PC-3 (cell line): ENCODE measurements at places on chromosomes 3 and 15. TPM values are rescaled to one million over a fixed set of nuclear protein-coding genes. Genes with fewer than 3 reads are reported as not detected.

DNA sequence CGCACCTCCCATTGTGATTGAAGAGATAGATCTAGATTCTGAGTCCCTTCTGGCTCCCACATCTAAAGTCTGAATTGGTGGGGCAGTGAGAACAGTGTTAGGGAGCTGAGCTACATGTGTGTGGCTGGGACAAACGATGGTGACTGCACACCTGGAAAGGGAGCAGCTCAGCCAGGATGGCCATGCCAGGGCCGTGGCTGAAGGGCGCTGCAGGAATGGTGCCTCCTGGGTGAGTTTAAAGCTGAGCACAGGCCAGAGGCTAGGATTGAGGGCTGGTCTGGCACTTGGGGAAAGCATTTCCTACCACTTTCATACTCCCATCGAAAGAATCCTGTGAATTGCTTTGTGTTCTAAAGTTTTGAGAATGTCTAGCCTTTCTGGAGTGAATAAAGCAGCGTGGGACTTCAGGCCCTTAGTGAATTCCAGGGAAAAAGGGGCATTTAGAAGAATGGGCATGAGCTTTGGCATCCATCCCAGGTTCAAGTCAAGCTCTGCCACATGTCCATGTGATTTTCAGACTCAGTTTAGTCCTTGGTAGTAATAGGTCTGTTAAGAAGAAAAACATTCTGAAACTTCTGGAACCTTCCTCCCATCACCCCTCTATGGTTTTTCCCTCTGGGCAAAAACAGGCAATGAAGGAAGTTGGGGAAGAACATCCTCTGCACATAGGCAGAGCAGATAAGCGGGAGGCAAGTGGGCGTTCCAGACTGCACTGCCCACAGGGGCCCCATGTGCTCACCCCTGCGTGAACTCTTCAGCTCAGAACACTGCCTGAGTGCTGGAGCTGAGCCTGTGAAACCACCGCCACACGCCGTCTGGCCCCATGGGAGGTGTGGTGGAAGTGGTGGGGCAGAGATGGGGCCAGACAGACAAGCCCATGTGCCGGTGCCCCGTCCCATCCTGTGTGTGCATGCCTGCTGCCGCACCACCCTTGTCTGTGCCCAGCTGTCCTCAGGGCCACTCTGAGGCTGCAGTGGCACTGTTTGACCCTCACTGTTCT lies 12.9 kb upstream of the CPNE9 start:
- no peak for DNase-seq

DNA sequence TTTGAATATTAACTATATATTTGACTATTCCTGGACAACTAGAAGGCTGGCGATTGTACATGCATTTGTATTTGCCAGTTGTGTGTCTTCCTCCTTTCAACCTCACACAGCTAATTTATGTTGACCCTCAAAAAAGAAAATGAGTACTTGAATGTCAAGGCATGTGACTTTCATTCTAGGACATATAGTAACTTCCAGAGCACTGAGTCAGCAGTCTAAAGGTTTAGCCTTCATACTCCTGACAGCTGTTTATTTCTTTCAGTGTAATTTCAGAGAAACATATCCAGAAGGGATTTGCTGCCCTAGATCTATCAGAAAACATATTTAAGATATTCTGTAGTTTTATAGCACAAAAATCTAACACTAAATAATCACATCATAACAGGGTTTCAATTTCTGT lies 74.6 kb upstream of the GOLGA8J start:
- DNase-seq: no peak

- peak; percentile 98 for DNase-seq
Observed at GRCh38 chr3:184320104-184320445, 5.7 kb downstream of the EIF4G1 start.

DNA sequence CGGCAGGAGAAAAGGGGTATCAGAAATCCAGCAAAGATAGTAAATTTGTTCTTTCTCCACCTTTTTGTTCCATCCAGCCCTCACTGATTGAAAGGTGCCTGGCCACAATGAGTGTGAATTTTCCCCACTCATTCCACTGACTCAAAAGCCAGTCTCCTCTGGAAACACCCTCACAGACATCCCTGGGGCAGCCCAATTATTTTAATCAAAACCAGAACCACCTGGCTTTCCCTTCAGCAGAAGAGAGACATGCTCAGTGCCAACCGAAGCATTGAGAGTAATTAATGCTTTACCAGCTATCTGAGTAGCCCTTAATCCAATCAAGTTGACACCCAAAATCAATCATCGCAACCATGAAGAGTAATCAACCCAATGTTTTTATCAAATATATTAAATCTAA lies 1129.6 kb upstream of the GBE1 start:
- DNase-seq: no peak

DNA sequence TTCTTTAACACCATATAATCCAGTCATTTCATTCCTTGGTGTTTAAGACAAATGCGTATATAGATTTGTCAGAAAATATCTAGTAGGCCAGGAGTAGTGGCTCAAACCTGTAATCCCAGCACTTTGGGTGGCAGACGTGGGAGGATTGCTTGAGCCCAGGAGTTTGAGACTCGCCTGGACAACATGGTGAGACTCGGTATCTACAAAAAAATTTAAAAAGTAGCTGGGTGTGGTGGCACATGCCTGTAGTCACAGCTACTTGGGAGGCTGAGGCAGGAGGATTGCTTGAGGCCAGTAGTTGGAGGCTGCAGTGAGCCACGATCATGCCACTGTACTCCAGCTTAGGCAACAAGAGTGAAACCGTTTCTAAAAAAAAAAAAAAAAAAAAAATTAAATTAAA lies 1.9 kb upstream of the MTMR14 start:
- DNase-seq: no peak

GRCh38 chr3:159253860-159254259 lies 452.0 kb downstream of the MFSD1 start:
- peak; percentile 78 for DNase-seq

GRCh38 chr3:177882124-177882648 lies 654.0 kb upstream of the KCNMB2 start:
- DNase-seq: no peak

GRCh38 chr3:172329070-172329469 lies 119.2 kb downstream of the GHSR start:
- no peak for DNase-seq

- no peak for DNase-seq
Observed at GRCh38 chr3:16533928-16534574, 20.6 kb upstream of the RFTN1 start.

- DNase-seq: peak; percentile 90
Observed at GRCh38 chr3:104206925-104207324, 1159.8 kb upstream of the ALCAM start.

- DNase-seq: peak; percentile 55
Observed at GRCh38 chr3:69787436-69788168, 48.3 kb downstream of the MITF start.

DNA sequence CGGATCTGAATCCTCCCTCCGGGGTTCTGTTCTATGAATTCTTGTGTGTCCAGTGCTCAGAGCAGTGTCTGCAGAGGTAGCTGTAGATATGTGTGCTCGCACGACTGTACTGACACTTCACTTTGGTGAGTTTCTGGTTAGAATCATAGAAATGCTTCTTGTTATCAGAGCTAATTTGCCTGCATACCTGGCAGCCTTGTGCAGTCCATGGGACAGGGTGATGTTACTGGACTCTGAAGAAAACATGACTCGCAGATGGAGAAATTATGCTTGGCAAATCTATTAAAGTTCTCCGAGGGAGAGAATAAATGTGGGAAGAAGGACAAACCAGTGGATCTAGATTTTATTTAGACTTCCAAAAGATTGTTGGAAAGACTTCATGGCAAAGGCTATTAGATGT lies 12.2 kb downstream of the CGNL1 start:
- no peak for DNase-seq

- no peak for DNase-seq
Observed at GRCh38 chr3:32973982-32974381, 22.5 kb downstream of the CCR4 start.

DNA sequence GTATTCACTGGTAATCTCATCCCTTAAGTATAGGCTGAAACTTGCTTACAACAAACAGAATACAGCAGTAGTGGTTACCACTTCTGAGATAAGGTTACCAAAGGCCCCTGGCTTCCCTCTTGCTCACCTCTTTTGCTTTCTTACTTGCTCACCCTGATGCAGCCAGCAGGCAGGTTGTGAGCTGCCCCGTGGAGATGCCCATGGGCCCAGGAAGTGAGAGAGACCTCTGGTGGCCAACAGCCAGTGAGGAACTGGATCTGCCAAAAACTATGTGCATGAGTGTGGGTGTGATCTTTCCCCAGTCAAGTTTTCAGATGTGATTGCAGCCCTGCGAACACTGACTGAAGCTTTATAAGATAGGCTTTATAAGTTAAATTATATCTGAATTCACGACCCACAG lies 48.7 kb downstream of the NMNAT3 start:
- peak; percentile 45 for DNase-seq

DNA sequence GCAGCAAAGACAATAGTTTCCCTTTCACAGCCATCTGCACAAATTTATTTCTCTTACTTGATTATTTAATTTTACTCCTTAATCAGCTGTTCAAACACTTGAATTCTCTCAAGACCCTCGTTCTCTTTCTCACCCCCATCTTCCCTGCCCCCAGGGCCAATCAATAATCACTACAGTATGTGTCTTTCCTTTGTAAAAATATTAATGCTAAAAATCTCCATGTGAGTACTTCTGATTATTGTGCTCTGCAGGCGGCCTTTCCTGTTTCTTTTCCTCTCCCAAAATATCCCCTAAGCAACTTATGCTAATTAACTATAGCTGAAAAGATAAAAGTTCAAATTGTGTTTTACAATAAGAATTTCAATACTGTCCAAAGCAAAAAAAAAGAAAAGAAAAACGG lies 617.0 kb upstream of the CBLB start:
- no peak for DNase-seq

DNA sequence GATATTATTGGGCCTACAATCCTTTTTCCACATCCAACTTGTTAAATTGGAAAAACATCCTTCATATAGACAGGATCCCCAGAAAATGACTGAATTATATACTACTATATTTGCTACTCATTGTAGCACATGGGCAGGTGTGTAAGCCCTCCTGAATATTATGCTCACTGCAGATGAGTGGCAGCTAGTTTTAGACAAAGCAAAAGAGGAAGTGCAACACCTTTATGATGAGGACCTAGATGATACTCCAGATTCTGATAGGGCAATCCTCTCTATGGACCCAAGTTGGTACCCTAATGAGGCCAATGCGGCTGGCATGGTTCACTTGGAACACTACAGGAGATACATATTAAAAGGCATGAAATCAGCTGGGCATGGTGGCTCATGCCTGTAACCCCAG lies 119.1 kb upstream of the PLCL2 start:
- no peak for DNase-seq

DNA sequence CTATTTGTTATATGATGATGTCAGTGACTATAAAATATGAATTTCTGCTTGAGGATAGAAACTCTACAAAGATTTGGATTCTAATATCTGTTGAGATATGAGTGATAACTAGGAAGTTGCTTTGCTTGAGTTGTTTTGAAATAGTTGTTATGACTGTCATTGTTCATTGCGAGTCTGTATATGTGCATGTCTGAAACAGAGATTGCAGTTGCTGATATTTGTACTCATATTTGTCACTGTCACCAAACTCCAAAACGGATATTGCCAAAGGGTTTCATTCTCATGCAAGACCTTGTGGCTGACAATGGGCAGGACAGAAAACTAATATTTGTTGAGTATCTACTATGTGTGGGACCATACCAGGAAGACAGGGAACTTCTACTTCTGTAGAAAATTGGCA lies 240.2 kb downstream of the CD47 start:
- no peak for DNase-seq

GRCh38 chr15:58523634-58524033 lies 91.8 kb downstream of the LIPC start:
- DNase-seq: no peak

GRCh38 chr15:74867466-74868038 lies 5.6 kb downstream of the SCAMP2 start:
- DNase-seq: no peak

DNA sequence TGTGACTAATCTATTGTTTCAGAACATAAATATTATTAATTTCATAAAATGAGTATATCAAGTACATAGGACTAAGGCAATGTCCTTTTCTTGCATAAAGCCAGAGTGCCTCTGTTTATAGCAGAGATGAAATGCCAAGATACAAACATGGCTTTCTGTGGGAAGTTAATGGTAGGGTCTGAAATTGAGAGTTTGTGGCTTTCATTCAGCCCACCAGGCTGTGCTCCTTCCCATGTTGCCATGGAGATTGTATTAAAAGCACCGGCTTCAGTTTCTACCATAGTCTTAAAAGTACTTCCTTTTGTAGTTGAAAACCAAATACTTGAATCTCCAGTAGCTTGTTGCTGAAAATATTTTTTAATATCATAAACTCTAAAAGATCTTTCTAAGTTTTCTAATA lies 114.0 kb downstream of the LRRC28 start:
- DNase-seq: no peak

- no peak for DNase-seq
Observed at GRCh38 chr3:123285931-123286307, 84.2 kb downstream of the SEC22A start.

The NAA80 gene
- 8.7 and 16.6 TPM in 2 replicates for total RNA-seq

The HAPLN3 gene
- 1.0 and 1.1 TPM in 2 replicates for total RNA-seq

The CLDN18 gene
- not detected in 2 replicates for total RNA-seq

The SNTN gene
- total RNA-seq: not detected in 2 replicates

The SAXO2 gene
- total RNA-seq: 0.35 and 3.7 TPM in 2 replicates

The ARHGAP11A gene
- 38.2 and 43.0 TPM in 2 replicates for total RNA-seq

The IGSF10 gene
- total RNA-seq: 0.12 and 0.66 TPM in 2 replicates

The RBSN gene
- 18.7 and 26.8 TPM in 2 replicates for total RNA-seq

The POLR2M gene
- total RNA-seq: 487 and 769 TPM in 2 replicates

The CELSR3 gene
- 0.92 and 1.1 TPM in 2 replicates for total RNA-seq

The CD200R1 gene
- not detected in 2 replicates for total RNA-seq
